Naive B cell (primary cell): ENCODE measurements at places on chromosomes 2 and 18.

- no peaks in the 10 kb centered on the region for H3K4me1 ChIP-seq
- H3K27me3 ChIP-seq = peaks cover 8% of the 10 kb centered on the region
These were observed 75.9 kb downstream of the TMEM18 start for GRCh38 chr2:601387-601698.

DNA sequence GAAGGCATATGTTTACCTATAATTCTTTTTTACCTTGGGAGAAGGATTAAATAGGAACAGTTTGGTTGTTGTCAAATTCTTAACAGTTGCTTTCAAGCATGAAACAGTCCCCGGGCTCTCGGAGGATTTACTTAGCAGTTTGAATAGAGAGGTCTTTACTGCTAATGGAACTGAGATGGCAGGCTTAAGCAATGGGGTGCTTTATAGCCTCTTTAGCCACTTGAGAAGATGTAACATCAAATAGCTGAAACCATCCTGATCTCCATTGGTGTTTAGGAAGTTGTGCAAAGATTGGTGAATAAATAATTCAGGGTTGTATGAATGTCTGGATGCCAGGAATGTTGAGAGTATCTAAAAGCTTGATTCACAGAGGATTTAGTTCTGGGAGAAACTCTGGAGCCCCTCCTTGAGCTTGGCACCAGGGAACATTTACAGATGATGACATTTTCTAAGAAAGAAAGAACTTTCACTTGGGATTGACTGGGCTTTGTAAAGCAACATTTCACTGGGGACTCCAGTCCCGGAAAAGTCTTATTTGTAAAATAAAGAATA is 51.9 kb downstream of the PTPRM start:
- no peak overlapping the region for H3K27ac ChIP-seq
- H3K4me1 ChIP-seq = no peaks in the 10 kb centered on the region
- H3K36me3 ChIP-seq = no peaks in the 10 kb centered on the region
- H3K27me3 ChIP-seq = no peaks in the 10 kb centered on the region

GRCh38 chr18:26008096-26008495 is 82.3 kb downstream of the SS18 start:
- H3K27ac ChIP-seq = no peak overlapping the region
- H3K4me1 ChIP-seq = peaks cover 3% of the 10 kb centered on the region
- H3K36me3 ChIP-seq = no peaks in the 10 kb centered on the region
- DNase-seq = no peak

- DNase-seq = no peak
- H3K4me3 ChIP-seq = no peak overlapping the region
- no peak overlapping the region for H3K27ac ChIP-seq
- H3K4me1 ChIP-seq = no peaks in the 10 kb centered on the region
These were observed 1.4 kb downstream of the COL3A1 start for GRCh38 chr2:188975497-188976102.

- H3K4me1 ChIP-seq = no peaks in the 10 kb centered on the region
- H3K27ac ChIP-seq = no peak overlapping the region
- H3K4me3 ChIP-seq = no peak overlapping the region
- no peaks in the 10 kb centered on the region for H3K36me3 ChIP-seq
- no peak for DNase-seq
These were observed 46.4 kb upstream of the IL1RL1 start for GRCh38 chr2:102264952-102265351.

GRCh38 chr18:2222270-2223185 is 348.8 kb downstream of the METTL4 start:
- H3K4me3 ChIP-seq = no peak overlapping the region
- H3K4me1 ChIP-seq = no peaks in the 10 kb centered on the region
- no peak overlapping the region for H3K27ac ChIP-seq
- no peak for DNase-seq
- H3K27me3 ChIP-seq = peaks cover 36% of the 10 kb centered on the region

DNA sequence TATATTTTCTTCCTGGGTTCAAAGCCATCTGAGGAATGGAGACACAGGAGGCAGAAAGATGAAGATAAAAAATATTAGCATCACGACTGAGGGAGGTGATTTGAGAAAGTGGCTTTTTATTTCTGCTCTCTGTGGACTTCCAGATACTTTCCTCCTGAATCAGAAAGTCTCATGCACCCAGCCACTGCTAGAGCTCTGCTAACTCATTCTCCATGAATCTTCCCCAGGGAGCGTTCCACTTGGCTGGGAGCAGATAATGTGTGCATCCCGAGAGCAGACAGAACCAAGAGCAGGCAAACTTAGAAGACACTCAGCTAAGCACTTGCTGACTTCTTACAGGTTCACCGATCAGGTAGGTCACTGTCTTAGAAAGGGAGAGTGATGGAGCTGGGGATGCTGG is 264.1 kb upstream of the THUMPD2 start:
- H3K4me1 ChIP-seq = no peaks in the 10 kb centered on the region
- no peak overlapping the region for H3K4me3 ChIP-seq
- no peaks in the 10 kb centered on the region for H3K36me3 ChIP-seq
- H3K27me3 ChIP-seq = no peaks in the 10 kb centered on the region

GRCh38 chr2:55862673-55863390 is 60.8 kb downstream of the EFEMP1 start:
- H3K27me3 ChIP-seq = no peaks in the 10 kb centered on the region
- H3K4me1 ChIP-seq = no peaks in the 10 kb centered on the region
- no peak overlapping the region for H3K4me3 ChIP-seq
- DNase-seq = no peak
- H3K27ac ChIP-seq = no peak overlapping the region
